T-helper 22 cell (primary cell): ENCODE measurements at places on chromosomes 11 and 22.

DNA sequence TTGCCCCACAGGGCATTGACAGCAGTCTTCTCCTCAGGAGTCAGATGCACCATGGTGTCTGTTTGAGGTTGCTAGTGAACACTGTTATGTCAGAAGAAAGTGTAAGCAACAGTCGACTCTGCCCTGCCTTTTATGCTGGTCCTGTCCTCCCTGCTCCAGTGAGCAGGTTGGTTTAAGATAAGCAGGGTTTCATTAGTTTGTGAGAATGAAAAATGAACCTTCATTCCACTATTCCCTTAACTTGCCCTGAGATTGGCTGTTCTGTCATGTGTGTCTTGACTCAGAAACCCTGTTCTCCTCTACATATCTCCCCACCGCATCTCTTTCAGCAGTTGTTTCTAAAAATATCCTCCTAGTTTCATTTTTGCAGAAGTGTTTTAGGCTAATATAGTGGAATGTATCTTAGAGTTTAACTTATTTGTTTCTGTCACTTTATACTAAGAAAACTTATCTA is at the start of gene HBD:
HBD (minus strand) TSS at position 103 of the 454 bp plus-strand sequence; CDS start at position 53, 50 bp downstream.
- no peak for DNase-seq

DNA sequence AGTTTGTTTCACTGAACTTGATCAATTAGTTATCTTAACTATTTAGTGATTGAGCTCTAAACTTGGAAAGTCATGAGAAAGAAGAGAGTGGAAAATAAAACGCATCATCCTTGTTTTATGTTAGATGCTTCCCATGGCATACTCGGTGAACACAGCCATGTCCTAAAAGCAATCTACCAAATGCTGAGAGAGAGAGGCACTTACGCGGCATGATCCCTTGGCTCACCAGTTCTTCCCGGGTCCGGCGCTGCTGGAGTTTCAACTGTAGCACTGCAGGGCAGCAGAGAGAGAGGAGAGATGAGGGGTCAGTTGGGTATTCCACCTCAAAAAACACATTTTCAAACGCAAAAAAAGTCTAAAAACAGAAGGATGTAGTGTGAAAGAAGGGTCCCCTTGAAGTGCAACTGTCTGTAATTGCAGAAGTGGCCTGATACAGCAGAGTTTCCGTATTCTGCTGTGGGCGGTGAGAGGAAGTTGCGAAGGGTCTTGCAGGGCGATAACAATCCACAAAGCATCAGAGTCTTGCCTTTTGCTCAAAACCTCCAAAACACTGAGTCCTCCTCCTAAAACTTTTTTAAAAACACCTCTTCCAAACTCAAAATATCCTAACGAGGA is 92.7 kb downstream of the SGSM3 start:
- DNase-seq: peak; percentile 26

GRCh38 chr22:39238966-39239505 is 5.7 kb downstream of the PDGFB start:
- DNase-seq: no peak

- DNase-seq: no peak
Observed at GRCh38 chr11:72493426-72494108, 59.2 kb upstream of the CLPB start.

DNA sequence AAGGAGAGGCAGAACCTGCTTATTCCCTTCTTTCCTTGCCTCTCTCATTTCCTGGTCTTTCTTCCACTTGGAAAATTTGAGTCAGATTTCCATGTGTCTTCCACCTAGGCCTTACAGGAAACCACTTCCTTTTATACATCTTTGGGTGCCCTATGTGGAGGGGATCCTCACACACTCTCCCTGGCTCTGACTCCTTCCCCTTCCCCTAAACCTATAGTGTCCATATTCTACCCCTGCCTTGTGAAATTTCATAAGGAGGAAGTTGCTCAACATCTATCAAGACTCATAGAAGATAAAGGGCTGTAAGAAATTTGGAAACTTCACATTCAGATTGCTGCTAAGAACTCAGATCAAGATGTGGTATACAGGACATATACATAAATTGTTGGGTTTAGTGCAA is 20.4 kb downstream of the TUG1 start:
- DNase-seq: no peak

GRCh38 chr11:72456651-72457050 is 22.3 kb upstream of the CLPB start:
- DNase-seq: no peak

DNA sequence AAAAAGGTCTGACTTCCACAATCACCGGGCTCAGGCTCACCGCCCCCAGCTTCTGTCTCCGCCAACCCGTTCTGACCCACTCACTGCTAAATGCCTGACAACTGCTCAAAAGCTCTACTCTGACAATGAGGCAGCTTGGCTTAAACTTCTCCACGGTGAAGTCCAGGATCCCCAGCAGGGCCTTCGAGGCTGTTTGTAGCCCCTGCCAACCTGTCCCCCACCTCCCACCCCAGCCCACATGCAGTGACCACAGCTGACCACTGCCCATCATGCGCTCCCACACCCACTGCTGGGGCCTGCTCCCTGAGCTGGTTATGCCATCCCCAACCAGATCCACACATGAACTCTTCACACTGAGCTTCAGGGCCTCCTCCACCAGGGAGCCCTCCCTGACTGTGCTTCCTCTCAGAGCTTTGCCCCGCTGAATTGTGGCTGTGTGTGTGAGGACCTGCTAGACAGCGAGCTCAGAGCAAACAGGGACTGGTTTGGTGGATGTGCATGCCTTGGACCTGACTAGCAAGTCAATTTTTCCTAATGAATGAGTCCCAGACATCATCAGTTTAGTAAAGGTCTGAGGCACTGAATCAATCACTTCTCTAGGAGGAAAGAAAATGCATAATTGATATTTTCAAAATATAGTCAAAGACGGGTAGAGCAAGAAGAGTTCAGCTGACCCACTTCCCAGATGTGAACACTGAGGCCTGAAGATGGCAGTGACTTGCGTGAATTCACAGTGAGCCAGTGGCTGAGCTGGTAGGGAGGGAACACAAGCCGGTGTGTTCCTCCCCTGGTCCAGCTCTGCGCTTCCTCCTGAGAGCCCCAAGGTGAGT is 7.7 kb downstream of the LRRC32 start:
- no peak for DNase-seq

- peak; percentile 28 for DNase-seq
Observed at GRCh38 chr11:75388386-75389275, 10.7 kb upstream of the RPS3 start.

DNA sequence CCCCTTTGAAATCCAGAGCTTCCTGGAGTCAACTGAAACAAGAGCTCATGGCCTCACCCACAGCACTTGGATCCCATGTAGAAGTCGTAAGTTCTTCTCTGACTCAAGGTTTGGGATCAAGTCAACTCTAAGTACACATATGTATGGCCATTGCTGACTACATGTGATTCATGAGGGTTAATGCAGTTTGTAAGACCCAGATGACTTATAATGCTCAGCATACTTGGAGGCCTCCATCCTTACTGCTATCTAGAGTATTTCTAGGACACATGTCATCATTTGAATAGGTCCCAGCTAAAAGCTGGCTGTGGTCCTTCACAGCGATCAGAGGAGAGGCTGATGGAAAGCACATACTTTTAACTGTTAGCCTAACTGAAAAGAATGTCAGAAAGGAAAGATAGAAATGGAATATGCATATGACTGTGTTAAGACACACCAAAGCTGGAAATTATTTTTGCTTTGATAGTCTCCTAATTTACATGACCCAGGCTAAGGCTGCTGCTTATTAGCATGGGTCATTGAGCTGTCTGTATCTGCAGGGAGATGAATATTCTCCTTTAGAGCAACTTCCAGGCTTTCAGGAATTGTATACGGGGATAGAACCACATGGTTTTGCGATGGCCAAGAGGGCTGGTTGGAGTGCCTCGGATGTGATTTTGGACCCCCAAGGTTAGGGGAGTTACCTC is 76.3 kb downstream of the NTM start:
- DNase-seq: no peak

- DNase-seq: no peak
Observed at GRCh38 chr11:92383430-92383829, 158.8 kb downstream of the FAT3 start.

DNA sequence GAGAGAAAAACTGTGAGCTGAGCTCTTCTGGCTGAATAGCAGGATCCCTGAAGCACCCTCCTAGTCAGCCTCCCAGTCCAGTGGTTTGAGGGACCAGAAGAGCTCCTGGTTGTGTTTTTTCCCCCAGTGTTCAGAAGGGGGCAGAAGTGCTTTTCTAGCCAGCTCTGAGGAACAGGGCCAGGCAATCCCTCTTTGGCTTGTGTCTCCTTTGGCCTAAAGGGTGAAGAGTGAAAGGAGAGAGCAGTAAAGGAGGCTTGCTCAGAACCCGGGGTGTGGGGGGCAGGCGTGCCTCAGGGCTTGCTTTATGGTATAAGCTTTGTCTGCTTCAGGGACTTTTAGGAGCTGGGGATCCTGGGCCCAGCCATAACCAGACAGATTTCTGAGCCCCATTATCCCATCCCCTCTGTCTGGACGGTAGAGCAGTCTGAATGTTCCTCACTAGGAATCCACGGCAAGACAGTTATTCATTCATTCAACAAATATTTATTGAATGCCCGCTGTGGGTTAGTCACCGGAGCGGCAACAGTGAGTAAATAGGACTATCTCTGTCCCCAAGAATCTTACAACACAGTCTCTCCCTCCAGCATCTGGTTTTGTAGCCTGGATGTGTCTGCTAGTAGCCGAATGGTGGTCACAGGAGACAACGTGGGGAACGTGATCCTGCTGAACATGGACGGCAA is 14.5 kb downstream of the ACP2 start:
- no peak for DNase-seq

- no peak for DNase-seq
Observed at GRCh38 chr22:49885881-49886280, 32.2 kb downstream of the ZBED4 start.

- DNase-seq: no peak
Observed at GRCh38 chr11:77207019-77207485, 79.0 kb downstream of the MYO7A start.

GRCh38 chr11:126194121-126194543 is 17.3 kb downstream of the RPUSD4 start:
- no peak for DNase-seq

DNA sequence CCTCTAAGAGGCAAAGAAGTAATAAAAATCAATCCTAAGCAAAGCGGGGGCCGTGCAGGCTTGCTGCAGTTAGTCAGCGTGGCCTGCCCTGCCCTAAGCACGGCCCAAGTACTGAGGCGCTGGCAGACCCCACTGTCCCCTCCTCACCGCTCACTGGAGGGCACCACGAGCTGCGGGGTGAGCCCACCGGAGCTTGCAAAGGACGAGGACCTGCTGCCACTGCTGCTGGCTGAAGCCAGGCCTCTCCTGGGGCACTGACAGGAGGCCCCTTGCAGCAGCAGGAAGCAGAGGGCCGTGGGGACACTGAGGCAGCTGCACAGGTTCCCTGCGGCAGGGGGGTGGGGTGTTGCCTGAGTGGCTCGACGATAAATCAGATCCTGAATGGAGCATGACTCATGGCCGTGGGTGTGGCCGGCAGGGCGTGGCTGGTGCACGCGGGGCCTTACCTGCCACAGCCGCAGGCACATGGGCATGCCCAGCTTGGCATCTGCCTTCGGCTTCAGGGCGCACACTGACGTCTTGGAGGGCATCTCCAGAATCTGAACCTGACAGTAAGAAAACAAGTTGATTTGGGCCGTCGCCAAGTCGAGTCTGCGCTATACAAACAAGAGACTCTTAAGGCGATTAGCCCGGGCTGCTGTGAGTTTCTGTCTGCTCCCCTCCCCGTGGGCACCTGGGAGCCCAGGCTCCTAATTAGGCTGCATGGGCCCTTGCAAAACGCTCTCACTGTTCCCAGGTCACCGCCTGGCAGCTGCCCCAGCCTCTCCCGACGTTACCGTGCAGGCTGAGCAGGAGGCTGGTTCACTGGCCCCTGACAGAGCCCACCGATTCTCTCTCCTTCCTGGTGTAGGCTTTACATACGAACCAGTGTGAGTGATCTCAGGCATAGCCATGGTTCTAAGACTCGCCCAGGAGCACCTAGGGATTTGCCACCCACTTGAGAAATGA is 45.9 kb downstream of the TBX1 start:
- no peak for DNase-seq

DNA sequence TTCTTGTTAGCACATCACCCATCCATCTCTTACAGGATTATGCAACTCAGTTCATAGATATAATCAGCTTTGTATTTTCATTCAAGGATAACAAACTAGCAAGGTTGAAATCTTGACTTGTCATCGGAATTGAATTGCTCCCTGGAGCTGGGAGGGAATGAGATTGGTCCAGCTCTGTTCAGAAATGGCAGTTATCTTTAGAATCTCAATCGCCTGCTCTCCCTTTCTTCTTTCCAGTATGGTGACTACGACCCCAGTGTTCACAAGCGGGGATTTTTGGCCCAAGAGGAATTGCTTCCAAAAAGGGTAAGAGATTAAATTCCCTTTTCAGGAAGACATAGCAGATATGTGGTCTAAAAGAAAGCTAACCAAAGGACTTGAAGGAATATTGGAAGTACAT is 51.0 kb downstream of the NF2 start:
- DNase-seq: no peak

DNA sequence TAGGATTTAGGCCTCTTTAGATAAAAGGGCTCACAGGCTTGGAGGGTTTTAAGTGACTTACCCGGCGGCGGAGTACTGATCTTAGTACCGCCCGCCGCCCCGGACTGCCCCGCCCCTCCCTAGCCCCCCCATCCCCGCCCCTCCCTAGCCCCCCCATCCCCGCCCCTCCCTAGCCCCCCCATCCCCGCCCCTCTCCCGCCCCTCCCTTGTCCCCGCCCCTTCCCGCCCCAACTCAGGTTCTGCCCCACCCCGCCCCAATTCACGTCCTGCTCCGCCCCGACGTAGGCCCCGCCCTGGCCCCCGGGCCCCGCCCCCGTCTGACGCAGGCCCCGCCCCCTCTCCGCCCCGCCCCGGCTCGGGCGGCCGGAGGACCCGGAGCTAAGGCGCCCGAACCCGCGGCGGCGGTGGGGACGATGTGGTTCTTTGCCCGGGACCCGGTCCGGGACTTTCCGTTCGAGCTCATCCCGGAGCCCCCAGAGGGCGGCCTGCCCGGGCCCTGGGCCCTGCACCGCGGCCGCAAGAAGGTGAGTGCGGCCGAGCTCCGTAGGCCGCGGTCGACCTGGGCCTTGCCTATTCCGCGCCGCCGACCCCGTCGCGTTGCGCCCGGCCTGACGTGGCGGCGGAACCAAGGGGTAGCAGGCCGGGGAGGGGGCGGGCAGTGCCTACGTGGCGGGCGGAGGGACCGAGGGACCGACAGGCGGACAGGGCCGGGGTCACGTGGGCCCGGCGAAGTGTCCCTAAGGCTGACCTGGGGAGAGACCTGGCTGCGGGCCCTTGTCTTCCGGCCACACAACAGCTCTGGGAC is at the start of gene SCYL1:
SCYL1 (plus strand) TSS at position 343 of the 805 bp plus-strand sequence; CDS start at position 414, 71 bp downstream.
- peak; percentile 72 for DNase-seq

GRCh38 chr11:112166562-112166961 is 610 bp upstream of the TEX12 start:
- DNase-seq: no peak

GRCh38 chr11:111427471-111427912 is 48.4 kb upstream of the POU2AF1 start:
- DNase-seq: no peak

DNA sequence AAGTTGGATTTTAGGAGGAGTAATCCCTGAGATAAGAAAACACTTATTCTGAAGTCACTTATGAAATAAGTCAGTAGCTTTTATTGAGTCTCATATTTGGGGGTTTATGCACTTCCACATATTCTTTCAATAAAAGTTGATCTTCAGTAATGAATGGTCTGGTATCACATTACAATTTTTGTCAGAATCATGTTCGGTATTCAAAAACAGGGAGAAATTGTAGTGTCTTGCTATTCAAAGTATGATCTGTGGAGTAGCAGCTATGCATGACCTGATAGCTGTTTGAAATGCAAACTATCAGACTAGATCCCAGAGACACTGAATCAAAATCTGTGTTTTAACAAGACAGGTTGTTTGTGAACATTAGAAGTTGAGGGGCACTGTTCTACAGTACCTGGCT is 857.6 kb downstream of the METTL15 start:
- DNase-seq: no peak
